Fibroblast of skin of abdomen (primary cell): ENCODE measurements at places on chromosomes 6 and 20.

DNA sequence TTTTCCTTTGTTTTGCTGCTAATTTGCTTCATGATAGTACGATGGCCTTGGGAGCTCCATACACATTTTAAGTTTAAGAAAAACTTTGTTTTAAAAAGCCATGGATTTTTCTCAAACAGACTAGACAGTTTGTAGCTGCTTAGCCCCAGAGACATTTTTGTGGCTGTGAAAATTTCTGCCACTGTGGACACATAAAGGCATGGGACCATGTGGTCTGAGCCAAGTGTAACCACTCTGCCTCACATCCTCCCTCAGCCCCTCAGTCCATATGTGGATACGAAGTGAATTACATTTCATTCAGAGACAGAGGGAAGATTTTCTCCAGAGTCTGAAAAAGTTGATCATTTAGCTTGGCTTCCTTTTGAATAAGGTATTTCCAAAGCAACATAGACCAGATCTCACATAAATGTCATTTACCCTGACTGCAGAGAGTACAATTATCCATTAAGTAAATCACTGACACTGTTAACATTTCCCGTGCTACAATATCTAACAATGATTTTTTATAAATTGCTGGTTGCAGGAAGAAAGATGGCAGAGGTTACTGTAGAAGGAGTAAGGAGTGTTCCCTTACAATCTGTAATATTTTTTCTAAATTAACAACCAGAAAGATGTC lies 87.4 kb downstream of the GJA1 start:
- peak; percentile 59 for DNase-seq

GRCh38 chr6:39934131-39934757 lies at the start of gene MOCS1:
Gene MOCS1, minus strand, starts transcription at chr6:39934462. Its CDS starts 45 bp downstream, at chr6:39934417.
- peak; percentile 56 for DNase-seq

- peak; percentile 12 for DNase-seq
Measured at GRCh38 chr6:87164004-87164403, 8.6 kb downstream of the ZNF292 start.

DNA sequence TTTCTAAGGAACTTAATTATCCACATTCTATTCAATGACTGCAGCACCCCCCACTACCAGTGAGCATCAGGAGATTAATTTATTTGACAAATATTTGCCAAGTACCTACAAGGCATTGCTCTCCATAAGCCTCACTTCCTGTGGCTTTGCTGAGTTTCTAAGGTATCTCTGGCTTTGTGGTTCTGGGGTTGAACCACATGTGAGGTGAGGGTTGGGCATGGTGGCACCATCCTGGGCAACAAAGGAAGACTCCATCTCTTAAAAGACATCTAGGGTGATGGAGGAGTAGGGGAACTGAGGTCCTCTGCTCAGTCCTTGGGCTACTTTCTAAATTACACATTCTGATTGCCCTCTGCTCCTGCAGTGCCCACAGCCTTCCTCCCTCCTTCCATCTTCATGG lies 25.5 kb upstream of the WFDC2 start:
- no peak for DNase-seq

- peak; percentile 14 for DNase-seq
Measured at GRCh38 chr6:40626886-40627285, 39.7 kb upstream of the LRFN2 start.

GRCh38 chr6:99080191-99080590 lies 132.4 kb upstream of the FBXL4 start:
- DNase-seq, result no peak

GRCh38 chr20:38178065-38178491 lies 13.0 kb upstream of the TGM2 start:
- no peak for DNase-seq

- no peak for DNase-seq
Measured at GRCh38 chr6:13267142-13267651, 61.1 kb downstream of the TBC1D7 start.

DNA sequence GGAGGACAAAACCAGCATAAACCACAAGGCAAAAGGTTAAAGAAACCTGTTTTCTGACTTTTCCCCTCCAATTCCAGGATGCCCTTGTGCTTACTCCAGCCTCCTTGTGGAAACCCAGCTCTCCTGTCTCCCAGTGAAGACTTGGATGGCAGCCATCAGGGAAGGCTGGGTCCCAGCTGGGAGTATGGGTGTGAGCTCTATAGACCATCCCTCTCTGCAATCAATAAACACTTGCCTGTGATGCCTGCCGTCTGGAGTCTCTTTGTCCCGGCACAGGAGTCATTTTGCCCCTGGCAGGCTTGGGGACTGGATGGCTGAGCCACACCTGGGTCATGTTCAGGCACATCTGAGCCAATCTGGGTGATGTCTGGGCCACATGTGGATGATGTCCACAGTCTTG lies 26.6 kb downstream of the BPIFB1 start:
- DNase-seq, result no peak

GRCh38 chr20:47351643-47352331 lies 4.7 kb downstream of the ZMYND8 start:
- no peak for DNase-seq

DNA sequence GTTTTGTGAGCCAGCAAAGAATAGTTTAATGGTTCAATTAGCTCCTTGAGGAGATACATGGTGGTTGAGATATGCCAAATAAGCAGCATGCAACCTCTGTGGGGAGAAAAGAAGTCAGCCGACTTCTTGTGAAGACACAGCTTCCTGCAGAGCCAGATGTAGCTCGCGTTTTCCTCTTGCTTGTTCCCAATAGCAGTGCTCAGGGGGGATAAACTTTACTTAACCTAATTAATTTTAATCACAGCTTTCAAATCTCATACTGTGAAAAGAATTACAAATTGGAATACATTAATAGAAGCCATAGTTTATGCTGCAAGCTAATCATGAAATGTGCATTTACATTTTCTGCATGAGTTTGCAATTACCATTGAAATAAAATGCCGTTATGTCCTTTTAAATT lies 106.2 kb downstream of the MAP3K7 start:
- no peak for DNase-seq

- DNase-seq, result no peak
Measured at GRCh38 chr20:38805958-38806854, 709 bp downstream of the PPP1R16B start.

DNA sequence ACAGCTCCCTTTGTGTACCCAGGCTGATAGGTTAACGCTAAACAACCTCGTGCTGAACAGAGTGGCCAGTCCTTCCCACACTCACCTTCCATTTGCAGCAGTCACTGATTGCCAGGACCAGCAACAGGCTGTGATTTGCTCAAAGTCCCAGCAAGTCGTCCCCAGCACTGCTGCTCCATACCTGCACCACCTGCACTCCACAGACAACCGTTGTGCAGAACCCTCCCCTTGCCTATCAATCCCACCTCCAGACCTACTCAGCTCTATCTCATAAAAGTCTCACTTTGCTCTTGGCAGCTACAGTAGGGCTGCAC lies 43.1 kb upstream of the SCML4 start:
- DNase-seq, result no peak

GRCh38 chr6:72832271-72832670 lies 210.4 kb downstream of the KCNQ5 start:
- DNase-seq, result peak; percentile 48

- DNase-seq, result no peak
Measured at GRCh38 chr20:47527004-47527800, 25.5 kb downstream of the NCOA3 start.

GRCh38 chr6:137570393-137570792 lies 76.2 kb upstream of the OLIG3 start:
- DNase-seq, result no peak

DNA sequence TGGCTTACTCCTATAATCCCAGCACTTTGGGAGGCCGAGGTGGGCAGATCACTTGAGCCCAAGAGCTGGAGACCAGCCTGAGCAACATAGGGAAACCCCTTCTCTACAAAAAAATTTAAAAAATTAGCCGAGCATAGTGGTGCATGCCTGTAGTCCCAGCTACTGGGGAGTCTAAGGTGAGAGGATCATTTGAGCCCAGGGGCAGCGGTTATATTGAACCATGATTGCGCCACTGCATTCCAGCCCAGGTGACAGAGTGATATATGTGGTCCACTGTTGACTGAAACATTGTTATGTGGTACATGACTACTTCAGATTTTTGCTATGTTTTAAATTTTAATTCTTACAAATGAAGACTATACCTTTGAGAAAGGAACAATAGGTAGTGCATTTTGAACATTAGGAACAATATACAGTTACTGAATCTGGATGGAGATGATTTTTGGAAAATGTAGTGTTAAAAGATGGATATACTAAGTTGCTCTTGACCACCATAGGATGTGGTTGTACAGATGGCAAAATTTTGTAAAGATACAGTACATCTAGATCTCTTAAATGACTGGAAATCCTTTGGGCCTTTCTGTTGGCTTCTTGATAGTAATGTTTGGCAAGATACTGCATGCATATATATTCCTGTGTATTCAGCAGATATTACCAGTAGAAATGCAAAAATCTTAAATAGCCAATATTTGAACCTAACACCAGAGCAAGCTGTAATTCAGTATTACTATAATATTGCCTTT lies 35.9 kb downstream of the MAPK14 start:
- no peak for DNase-seq

DNA sequence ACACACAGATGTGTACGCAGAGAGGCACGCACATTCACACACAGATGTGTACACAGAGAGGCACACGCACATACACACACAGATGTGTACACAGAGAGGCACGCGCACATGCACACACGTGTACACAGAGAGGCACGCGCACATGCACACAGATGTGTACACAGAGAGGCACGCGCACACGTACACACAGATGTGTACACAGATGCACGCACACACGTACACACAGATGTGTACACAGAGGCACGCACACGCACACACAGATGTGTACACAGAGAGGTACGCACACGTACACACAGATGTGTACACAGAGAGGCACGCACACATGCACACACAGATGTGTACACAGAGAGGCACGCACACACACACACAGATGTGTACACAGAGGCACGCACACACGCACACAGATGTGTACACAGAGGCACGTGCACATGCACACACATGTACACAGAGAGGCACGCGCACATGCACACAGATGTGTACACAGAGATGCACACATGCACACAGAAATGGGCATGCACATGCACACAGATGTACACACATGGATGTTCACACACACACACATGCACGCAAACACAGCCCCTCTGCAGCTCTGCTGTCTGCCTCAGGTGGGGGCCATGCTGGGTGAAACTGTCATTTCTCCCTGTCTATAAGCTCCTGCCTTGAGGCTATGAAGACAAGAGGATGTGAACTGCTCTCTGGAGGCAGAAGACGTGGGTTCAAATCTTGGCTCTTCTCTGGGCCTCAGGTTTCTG lies 14.3 kb upstream of the MYT1 start:
- DNase-seq, result no peak

DNA sequence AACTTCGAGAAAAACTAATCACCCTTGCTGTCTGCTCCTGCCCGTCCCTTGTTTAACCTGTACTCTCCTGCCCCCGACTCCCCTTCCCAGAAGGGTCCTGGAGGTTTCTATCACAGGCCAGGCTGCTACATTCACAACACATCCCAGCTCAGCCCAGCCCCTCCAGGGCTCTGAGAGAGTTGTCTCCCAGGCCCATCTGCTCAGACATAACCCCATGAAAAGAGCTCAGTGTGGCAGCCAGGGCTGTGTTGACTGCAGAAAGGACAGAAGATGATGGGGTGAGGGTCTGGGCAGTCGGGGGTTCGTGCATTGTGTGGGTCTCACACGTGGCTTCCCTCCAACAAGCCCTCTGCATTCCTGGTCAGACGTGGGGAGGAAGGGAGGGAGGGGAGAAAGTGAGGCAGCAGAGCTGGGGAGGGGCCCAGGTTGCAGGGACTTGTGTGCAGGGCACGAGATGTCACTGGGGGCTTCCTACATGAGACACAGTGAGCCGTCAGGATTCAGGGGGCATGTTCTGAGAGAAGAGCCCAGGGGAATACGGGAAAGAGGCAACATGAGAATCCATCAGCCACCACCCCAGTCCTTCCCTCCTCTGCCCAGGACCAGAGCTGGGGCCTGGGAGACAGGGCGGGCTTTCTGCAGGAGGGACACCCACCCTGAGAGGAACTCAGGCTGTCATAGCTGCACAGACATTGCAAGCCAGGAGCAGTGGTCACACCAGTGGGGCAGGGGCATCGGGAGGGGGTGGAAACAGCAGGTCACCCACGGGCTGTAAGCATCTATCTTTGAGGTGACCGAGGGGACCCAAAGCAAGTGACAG lies 372.9 kb downstream of the PREX1 start:
- no peak for DNase-seq

DNA sequence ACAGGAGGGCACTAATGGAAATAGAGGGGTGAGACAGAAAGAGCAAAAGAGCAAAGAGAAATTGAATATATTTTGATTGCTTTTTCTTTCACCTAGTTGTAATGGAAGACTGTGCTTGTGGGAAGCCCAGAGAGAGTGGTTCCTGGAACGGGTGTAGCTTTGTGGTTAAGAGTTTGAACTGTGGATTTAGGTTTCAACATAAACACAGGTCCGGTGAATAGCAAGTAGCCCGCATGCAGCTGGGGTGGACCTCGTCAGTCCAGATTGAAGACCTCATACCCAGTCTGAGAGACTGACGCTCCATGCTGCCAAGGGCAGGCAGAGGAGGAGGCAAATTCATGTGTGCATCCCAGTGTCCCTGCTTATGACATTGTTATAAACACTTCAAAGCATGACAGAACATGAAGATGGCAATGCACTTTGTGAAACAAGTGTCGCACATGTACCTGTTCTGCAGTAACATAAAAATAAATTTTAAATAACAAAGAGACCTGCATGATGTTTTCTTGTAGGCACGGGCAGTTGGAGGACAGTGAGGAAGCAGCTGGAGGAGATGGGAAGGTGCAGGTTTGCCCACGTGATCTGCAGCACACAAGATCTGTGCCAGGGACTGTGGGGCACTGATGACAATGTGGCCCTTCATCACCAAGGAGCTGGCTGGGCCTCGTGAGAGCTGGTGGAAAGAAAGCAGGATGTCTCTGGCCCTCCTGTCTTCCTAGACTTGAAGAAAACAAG lies 220.5 kb upstream of the SSTR4 start:
- DNase-seq, result no peak

DNA sequence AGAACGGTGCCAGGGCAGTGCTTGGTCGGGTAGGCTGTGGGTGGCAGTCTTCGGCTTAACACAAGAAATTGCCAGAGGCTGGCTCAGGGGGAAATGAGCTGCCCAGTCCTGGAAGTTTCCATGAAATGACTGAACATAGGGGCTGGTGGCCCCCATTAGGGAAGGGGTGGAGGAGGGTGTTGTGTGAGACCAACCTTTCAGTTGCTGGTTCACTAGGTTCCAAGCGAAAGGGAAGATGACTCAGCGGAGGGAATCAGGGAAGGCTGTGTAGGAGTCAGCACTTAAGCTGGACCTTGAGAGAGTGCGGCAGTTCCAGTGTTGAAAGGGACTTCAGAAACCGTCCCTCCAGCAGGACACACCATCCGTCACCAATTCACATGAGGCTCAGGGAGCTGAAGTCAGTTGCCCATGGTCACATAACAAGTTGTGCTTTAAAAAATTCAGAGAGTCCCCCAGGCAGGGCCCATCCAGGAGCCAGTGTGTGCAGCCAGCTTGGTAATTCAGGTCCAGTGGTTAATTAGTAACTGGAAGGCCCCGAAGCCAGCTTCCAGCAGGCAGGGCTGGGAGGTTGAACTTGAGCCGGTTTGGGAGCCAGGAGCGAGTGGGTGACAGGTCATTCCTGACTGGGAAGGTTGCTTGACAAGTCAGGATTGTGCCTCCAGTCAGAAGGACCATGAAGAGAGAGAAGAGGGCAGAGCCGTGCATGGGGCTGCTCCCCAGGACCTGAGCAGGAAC lies at the start of gene SGK2:
Gene SGK2, plus strand, starts transcription at position 616 of the 735 bp plus-strand sequence. CDS start 7,469 bp downstream, outside the sequence.
- DNase-seq, result no peak

- no peak for DNase-seq
Measured at GRCh38 chr20:40370800-40371199, 318.2 kb downstream of the MAFB start.

GRCh38 chr20:9739991-9740390 lies 98.9 kb downstream of the PAK5 start:
- no peak for DNase-seq
